CD4-positive, alpha-beta T cell treated with Interleukin-17A for 4 hours (primary cell): ENCODE measurements at places on chromosomes 4 and X.
A peak's percentile ranks its signal among the peaks of the same experiment; 100 is the strongest.

DNA sequence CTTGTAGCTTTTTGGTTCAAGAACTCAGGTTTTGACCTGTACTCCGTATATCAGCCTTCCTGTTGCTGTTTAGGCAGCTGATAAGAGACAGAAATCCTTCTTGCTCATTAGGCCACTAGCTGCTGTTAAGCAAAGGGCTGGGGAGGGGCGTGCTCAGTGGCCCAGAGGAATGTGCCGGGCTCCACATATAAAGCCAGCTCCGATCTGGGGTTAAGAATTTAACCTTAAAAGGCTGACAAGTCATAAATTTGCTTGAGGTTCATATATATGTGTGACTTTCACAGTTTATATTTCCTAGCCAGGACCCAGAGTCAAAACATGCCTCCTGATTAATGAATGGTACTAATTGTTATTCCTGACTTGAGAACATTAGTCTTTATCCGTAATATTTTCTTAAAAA lies 15.3 kb downstream of the GPC3 start:
- no peak for DNase-seq

DNA sequence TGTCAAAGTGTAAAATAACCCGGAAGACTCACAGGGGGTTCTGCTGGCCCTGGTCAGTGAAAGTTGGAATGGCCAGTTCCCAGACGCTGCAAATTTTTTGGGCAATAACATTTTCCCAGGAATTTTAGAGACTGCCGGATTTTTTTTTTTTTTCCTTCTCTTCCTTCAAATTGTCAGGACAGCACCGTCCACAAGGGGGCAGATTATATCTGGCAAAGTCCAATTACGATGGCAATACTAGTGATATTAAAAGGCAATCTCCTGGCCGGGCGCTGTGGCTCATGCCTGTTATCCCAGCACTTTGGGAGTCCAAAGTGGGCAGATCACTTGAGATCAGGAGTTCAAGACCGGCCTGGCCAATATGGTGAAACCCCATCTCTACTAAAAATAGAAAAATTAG lies 20.5 kb downstream of the SLC25A5 start:
- DNase-seq, result peak; percentile 58

- DNase-seq, result no peak
Measured at GRCh38 chrX:7214251-7214650, 66.3 kb upstream of the PUDP start.

- no peak for DNase-seq
Measured at GRCh38 chr4:153782581-153782980, 6.3 kb downstream of the SFRP2 start.

DNA sequence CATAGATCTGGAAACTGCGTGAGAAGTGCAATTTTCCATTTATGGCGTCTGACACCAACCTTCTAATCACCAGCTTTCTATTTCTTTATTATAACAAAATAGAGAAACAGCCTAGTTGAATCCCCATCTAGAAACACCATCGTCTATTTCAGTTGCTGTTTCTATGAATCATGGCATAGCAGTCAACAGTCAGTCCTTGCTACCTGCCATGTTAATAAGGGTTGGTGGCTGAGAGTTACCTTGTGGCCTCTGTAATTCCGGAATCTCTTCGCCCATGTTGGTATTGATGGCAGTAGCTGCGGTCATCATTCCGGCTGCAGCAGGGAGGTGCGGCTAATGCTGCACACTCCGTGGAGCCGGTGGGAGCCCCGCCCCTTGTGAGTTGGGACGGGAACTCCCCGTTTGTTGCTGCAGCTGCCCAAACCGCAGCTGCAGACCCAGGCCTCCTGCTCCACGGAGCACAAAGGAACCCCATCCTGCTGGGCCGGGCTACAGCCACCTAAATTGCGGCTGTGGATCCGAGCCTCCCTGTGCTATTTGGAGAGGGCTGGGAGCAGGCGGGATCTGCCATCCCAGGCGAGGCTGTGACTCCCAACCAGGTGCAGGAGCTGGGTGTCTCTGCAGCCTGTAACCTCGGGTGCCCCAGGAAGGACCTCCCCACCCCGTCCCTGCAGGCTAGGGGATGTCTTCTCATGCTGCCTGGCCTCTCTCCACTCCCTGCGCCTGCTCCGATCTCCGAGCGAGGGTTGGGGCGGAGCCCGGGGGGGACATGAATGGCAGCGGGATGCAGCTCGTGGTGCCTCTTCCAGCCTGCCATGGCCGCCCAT lies 115.4 kb upstream of the STK26 start:
- no peak for DNase-seq

- DNase-seq, result no peak
Measured at GRCh38 chr4:7901311-7901885, 38.3 kb downstream of the AFAP1 start.

DNA sequence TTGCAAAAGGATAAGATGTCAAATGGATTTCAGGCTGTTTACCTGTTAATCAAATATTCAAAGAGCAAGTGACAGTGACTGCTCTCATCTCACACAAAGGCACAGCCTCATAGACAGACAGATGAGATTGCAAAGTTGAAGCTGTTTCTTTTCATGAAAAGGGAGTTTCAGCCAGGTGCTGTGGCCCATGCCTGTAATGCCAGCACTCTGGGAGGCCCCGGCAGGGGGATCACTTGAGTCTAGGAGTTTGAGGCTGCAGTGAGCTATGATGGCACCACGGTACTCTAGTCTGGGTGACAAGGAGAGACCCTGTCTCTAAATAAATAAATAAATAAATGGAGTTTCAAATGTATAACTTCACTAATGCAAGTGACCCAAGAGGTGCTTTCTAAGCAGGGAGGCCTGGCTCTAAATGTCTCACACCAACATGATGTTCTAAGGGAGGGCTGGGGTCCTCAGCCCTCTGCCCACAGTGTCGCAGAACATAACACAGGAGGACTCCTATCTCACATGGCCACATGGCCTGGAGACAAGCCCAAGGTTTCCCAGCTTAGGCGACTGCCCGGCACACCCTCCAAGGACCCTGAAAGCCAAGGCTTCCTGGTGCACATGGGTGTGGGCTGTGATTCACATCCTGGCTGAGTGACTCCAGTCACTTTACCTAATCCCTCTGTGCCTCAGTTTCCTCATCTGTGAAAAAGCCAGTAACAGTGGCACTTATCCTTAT lies 26.8 kb downstream of the PPP2R2C start:
- DNase-seq, result no peak

- no peak for DNase-seq
Measured at GRCh38 chr4:77155631-77156452, 1.2 kb upstream of the CCNG2 start.

DNA sequence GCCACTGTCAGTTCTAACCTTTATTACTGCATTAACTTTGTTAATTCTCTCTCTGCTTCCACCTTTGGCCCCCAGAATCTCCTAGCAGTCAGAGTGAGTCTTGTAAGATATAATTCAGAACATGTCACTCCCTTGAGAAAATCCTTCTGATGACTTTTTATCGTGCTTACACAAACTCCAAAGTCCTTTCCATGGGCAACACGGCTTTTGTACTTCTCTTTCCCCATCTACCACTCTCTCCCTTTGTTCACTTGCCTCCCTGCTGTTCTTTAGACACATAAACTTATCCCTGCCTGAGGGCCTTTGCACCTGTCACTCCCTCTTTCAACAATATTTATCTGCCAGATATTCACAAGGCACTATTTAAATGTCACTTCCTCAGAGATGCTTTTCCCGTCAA lies 64.8 kb downstream of the MAOB start:
- no peak for DNase-seq

DNA sequence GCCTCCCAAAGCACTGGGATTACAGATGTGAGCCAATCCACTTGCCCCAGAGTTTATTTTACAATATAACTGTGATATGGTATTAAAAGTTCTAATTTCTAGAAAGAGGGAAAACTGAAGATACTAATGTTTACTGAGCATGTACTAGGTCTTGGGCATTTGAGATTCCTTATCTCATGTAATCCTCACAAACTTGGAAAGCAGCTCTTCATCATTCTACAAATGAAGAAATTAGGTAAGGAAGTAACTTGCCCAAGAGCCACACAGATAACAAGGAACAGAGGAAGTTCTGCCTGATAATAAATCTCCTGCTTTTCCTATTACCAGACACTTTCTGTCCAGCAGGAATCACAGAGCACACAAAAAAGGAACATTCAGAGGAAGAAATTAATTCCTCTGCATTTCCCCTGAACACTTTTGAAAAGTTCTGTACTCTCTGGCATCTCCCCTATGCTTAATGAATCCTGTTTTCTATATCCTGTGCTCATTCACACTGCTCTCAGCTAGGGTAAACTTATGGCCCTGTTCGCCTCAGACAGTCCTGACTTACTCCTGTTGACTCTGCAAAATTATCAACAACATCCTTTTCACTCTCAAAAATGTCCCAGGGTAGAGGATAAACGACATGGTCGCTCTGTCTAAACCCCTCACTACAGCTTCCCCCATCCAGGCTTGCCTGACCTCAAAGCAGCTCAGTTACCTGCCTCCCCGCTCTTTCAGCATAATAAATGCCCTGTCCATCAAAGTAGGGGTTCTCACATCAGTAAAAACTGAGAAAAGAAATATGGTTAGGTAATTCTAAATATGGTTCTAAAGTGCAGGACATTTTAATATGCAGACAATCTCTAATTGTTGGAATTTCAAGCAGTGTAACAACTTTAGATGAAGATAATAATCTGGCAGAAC lies 13.6 kb downstream of the SH3RF1 start:
- DNase-seq, result no peak

GRCh38 chr4:89303814-89304388 lies 3.7 kb downstream of the GPRIN3 start:
- DNase-seq, result no peak

DNA sequence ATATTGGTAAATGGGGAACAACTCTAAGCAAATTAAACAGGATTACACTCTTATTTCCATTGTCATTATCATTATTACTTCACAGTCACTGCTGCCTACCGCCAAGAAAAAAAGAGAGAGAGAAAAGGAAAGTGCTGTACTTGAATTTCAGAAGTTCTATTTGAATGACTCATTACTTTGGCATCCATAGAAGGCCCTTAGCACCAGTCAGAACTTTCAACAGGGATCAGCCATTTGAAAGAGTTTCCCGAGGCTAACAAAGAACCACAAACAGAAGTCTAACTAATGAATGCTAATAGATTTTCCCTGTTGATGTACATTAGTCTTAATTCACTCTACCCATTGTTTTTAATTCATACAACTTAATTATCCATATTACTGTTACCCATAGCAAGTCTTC lies 116.3 kb downstream of the SHROOM4 start:
- no peak for DNase-seq

- DNase-seq, result peak; percentile 10
Measured at GRCh38 chr4:125091-125771, 930 bp downstream of the ZNF718 start.

DNA sequence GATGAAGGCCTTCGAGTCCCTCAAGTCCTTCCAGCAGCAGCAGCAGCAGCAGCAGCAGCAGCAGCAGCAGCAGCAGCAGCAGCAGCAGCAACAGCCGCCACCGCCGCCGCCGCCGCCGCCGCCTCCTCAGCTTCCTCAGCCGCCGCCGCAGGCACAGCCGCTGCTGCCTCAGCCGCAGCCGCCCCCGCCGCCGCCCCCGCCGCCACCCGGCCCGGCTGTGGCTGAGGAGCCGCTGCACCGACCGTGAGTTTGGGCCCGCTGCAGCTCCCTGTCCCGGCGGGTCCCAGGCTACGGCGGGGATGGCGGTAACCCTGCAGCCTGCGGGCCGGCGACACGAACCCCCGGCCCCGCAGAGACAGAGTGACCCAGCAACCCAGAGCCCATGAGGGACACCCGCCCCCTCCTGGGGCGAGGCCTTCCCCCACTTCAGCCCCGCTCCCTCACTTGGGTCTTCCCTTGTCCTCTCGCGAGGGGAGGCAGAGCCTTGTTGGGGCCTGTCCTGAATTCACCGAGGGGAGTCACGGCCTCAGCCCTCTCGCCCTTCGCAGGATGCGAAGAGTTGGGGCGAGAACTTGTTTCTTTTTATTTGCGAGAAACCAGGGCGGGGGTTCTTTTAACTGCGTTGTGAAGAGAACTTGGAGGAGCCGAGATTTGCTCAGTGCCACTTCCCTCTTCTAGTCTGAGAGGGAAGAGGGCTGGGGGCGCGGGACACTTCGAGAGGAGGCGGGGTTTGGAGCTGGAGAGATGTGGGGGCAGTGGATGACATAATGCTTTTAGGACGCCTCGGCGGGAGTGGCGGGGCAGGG lies 568 bp downstream of the HTT start:
- peak; percentile 38 for DNase-seq

DNA sequence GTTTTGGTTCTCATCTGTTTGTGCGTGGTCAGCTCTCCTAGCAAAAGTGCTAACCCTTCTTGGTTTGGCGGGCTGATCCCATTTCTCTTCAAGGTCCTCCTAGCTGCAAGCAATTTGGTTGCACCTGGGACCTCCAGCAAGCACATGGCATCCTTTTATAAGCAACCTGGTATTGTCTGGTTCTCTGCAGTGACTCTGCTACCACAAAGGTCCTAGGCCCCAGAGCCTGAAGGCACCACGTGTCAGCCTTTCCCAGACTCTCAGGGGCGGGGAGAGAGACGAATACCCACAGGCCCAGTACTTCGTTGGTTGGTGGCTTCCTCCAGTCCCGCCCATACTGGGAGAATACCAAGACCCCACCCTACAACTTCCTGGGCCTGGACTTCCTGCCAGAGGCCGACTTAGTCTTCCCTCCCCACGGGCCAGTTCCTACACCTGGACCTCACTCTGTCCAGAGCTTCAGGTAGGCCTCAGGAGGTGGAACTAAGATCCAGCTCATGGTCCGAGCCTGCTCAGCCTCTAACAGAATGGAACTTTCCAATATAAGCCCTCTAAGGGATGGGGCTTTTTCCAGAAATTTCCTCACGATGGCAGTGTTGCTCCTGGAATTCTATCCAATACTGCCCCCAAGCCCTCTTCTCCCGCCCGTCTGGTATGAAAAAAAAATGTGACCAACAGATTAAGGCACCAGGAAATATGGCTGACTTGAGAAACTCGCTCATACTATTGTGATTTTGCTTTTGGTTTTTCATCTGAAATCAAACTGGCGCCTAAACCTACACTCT lies 192.5 kb upstream of the STK26 start:
- peak; percentile 71 for DNase-seq

DNA sequence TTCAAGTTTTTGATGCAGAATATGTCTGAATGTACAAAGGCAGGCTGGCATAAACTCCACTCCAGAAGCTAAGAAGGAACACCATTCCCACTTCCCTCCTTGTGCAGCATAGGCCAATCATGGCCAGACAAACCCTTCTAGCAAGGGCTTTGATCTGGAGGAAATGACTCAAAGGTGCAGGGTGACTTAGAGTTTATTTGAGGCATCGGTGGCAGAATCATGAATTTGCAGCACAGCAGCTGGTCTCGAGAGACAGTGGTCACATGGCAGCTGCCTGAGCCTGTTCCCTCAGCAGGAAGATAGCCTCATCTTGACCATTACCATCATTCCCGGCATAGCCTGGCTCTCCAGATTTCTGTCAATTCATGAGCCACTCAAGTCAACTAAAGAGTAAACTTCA lies 154.5 kb downstream of the ATP10D start:
- no peak for DNase-seq

GRCh38 chr4:169986369-169986768 lies 39.8 kb downstream of the MFAP3L start:
- no peak for DNase-seq

GRCh38 chr4:15714646-15715435 lies 12.0 kb downstream of the BST1 start:
- no peak for DNase-seq

DNA sequence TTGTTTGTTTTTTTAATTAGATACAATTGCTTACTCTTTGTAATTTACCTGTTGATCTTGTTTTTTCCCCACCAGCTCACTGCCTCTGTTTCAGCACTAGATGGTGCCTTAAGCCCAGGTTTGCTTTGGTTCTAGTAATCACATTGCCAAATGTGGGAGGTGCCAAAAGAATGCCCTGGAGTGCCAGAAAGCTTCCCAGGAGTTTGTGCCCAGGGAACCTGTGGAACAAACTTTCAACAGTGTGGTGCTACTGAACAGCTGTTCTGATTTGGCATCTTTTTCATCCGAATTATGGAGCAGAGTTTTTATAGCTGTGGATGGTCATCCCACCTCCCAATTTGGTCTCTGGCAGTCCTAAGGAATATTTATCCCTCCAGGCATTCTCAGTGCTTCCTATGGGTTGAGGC lies 1000.7 kb downstream of the STIM2 start:
- no peak for DNase-seq
